ENCODE measurements at places on chromosomes 6 and 20.

DNA sequence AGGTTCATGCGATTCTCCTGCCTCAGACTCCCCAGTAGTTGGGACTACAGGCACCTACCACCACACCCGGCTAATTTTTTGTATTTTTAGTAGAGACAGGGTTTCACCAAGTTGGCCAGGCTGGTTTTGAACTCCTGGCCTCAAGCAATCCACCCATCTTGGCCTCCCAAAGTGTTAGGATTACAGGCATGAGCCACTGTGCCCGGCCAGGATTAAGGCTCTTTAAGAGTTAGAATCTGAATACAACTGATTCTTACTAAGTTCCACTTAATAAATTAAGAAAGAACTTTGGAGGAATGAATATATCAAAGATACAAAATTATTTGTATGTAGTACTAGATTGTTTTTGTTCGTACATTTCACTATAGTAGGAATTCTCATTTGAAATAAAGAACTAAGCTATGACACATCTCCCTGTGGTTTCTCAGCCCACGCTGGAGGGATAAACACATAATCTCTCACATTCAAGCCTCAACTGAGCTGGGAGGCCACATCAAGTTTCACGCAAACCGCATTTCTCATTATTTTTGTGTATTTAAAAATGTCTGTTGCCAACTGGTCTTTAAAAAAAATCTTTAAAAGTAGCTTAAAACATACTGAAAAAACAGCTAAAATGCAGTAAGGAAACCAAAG is 34.2 kb downstream of the DTNBP1 start:
- no peak for DNase-seq

DNA sequence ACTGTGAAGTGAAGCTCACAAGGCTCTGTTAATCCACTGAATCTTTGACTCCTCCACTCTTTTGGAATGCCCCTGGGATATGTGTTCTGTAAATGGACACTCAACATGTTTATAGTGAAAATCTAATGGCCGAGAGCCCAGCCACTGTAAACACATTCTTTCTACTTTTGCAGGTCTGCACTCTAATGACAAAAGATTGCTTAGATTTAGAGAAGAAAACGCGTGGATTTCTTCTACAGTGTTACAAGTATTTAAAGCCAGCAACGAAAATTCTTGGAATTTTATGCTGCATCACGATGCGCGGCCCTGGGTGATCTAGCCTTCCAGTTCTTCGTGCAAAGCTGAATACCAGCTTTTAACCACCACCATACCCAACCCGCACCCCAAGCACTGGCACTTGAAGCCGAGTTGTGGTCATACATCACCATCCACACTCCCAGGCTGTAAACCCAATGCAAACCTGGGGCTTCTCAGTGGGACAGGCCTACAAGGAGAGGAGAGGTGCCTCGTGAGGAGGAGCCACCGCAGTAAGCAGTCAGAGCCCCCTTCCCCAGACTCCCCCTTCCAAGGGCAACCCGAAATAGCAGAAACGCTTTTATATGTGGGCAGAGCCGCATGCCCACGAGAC is 3.7 kb upstream of the FOXO3 start:
- DNase-seq: no peak

- DNase-seq: no peak
Observed at GRCh38 chr6:142271476-142271875, 30.3 kb upstream of the ADGRG6 start.

GRCh38 chr6:13988049-13988738 is 63.4 kb downstream of the RNF182 start:
- DNase-seq: no peak

- no peak for DNase-seq
Observed at GRCh38 chr6:152566103-152566875, 70.9 kb downstream of the SYNE1 start.

DNA sequence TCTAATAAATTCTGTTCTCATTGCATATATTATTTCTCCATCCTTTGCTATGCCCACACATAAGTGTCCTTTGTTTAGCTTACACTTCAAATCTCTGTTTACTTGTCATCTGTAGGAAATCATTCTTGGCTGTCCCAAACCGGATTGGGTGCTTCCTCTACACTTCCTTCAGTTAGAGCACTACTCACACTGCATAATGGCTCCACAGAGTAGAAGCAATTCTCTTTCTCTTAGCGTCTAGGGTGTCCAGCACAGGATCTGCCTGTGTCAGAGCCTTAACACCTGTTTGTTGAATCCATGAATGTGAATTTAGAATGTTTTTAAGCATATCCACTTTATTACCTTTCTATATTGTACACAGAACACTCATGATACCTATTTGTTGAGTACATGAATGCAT is 87.0 kb upstream of the BMP2 start:
- no peak for DNase-seq

DNA sequence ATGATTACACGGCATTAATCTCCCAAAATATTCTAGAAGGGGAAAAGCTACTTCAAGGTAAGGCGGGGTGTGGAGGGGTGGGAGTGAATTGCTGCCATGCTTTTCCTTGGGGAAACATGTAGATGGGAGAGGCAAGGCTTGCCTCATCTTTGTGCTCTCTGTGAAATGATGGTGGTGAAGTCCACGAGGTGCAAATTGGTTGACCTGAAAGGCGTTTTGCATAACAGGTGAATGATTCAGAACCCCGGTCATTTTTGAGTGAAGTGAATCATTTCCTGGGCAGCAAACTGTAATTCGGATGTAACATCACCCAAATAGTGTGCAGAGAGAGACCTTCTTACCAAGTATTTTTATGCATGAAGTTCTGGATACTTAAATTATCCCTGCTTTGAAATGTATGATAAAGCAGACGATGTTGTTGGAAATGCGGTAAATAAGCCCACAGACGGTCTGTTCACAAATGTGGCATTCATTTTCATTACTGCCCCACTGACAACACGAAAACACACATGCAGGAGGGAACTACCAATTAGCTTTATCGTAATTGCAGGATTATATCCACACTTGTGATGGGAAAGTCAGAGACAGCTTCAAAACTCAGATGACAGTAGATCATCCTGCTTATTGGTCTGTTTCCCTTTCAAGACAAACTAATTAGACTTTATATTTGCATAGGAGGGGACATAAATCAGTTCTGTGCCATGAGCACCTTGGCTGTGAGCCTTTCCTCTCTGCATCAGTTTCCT is 3.0 kb downstream of the CDH4 start:
- DNase-seq: no peak

DNA sequence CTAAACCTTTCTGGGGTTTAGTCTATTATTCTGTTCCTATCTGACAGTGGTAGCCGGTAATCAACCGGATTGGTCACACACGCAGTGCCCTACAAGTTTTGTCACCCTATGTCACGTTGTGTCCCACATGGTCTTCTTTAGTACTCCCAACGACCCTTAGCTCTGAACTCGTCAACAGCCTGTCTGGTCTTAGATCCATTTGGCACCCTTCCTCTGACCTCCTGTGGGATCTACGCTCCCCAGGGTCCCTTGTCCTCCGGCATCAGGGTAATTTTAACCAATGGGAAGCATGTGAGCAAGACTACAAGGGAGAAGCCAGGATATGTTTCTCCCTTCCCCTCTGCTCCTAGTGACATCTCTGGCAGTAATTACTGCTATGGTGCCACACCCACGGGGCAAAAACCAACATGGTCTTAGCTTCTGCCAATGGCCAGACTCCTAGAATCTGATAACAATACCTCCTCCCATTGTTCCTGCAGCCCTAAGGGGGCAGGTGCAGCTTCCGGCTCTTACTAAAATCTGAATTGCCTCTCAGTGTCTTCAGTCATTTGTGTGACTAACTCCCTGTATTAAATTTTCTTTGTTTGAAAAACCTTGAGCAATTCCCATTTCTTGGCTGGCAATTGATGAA is 56.6 kb downstream of the MAFB start:
- no peak for DNase-seq

GRCh38 chr6:158636778-158637177 is 7.8 kb downstream of the DYNLT1 start:
- DNase-seq: no peak

- DNase-seq: no peak
Observed at GRCh38 chr6:15266423-15266996, 20.6 kb downstream of the JARID2 start.

- DNase-seq: no peak
Observed at GRCh38 chr20:62146019-62146755, 2.6 kb downstream of the SS18L1 start.

GRCh38 chr20:50376888-50377459 is 133.2 kb upstream of the PTPN1 start:
- no peak for DNase-seq

DNA sequence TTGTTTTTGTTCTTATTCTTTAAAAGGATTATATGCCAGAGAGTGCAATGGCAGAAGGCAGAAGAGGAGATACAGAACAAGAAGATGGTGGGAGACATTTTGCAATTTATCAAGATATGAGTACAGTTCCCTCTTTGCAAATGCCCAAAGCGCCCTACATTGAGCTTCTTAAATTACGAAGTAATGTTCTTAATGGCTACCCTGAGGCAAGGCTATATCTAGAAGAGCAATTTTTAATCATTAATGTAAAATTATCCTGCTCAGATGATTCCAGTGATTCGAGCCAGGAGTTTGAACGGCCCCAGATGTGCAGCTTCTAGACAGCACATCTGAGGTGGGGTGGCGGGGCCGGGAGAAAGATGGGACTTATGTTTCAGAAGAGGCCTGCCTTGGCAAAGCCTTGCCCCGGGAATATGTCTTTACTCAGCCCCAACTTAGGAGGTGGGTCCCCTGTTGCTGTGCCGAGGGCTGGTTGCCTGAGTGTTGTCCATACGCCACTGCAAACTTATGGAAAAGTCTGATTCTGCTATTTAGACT is 84.9 kb upstream of the MLN start:
- DNase-seq: no peak

DNA sequence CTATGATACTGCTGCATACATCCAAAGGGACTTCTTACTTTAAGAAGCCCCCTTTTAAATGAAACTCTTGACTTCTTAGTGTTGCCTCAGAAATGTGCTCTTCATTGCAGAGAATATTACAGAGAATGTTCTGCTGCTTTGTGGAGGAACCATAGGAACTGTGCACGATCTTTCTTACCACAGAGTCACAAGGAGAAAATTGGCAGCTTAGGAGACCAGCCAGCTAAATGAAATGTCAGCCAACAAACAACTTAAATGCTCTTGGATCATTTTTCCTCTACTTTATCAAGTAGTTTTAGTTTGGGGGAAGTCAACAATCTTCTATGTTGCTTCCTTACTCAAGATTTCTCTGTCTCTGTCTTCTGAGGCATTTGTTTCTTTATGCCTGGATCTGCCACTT is 125.9 kb upstream of the MLIP start:
- no peak for DNase-seq

GRCh38 chr20:38554986-38555385 is 26.0 kb upstream of the ADIG start:
- no peak for DNase-seq

- DNase-seq: no peak
Observed at GRCh38 chr6:21748343-21749056, 154.9 kb downstream of the SOX4 start.

DNA sequence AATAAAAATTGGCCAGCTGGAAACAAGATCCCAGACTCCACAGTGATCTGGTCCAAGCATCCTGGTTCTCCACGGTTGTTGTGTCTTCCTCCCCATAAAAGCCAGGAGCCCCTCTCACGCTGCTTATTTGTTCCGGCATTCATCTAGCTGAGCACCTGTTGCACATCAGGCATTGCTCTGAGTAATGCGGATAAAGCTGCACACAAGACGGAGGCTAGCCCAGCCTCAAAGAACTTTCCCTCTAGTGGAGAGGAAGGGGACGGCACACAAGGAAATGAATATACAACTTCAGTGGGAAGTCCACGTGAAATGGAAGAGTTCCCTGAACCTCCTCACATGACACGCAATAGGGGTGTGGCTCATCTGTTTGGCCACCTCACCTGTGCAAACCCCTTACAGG is 30.3 kb upstream of the NXT1 start:
- no peak for DNase-seq

DNA sequence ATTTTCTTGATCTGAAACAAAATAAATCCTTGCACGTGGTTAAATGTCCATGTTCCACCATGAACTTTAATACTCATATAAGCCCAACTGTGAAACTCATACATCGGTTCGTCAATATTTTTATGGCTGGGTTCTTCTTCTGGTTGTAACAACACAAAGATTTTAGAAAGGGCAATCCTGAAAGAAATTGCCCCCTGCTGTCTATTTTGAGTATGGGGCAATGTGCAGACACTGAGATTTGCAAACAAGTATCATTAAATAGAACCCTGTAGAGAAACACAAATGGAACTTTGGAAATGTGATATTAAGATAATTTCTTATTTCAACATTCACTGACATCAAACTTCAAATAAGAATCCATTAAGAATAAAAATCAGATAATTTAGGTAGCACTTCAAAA is 80.2 kb upstream of the PHACTR1 start:
- no peak for DNase-seq

DNA sequence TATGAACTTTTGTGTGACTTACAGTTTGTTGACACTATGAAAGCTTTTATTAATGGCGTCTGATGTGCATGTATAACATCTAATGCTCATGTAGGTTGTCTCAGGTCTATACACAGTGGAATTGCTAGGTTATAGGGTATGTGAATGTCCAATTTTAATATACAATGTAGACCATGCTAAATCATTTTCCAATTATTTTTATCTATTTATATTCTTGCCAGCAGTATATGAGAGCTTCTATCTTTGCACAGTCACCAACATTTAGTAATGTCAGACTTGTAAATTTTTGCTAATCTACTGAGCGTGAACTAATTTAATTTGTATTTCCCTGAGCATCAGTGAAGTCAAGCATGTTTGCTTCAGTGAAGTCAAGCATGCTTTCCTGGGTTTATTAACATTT is 64.4 kb downstream of the TPD52L1 start:
- DNase-seq: no peak

- no peak for DNase-seq
Observed at GRCh38 chr20:768426-768978, at the start of gene SLC52A3. TSS of gene SLC52A3 (minus strand) at chr20:768500. CDS start at chr20:765774, 2,726 bp downstream.

DNA sequence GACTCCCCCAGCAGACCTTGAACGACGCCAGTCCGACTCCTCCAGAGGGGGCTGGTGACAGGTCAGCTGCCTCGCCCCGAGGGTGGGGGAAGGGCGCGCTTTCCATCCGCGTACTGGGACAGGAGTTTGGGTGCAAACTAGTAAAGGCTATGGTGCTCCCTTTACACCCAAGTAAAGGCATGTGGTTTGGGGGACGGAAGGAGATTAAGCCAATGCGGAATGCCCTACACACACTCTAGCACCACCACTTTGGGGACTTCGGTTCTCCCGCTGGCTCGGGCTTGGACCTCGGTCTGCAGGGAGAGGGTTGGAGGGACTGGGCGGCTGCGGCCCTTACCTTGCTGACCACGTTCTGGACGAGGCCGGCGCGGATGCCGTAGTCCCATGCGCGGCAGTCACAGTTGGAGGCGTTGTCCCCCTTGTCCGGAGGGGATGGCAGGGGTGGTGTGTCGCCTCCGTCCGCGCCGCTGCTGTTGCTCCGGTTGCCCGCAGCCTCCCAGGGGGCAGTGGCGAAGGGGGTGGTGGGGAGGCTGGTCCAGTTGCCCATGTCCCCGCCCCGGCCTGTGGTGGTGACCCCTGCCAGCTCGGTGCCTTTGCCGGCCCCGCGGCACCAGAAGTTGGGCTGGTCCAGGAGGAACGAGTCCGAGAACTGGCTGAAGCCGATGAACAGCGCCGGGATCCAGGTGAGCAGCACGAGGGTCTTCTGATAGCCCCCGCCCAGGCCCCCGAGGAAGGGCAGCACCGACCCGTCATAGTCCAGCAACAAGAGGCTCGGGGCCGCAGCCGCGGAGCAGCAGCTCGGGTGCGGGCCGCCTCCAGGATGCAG is 1.1 kb downstream of the SLC22A23 start:
- no peak for DNase-seq

- DNase-seq: no peak
Observed at GRCh38 chr6:43849844-43850243, 79.8 kb downstream of the VEGFA start.

Measured in activated CD8-positive, alpha-beta memory T cell treated with anti-CD3 and anti-CD28 coated beads for 1 hour (primary cell).